CD4-positive, alpha-beta T cell (primary cell): ENCODE measurements at places on chromosomes 1 and 21.

DNA sequence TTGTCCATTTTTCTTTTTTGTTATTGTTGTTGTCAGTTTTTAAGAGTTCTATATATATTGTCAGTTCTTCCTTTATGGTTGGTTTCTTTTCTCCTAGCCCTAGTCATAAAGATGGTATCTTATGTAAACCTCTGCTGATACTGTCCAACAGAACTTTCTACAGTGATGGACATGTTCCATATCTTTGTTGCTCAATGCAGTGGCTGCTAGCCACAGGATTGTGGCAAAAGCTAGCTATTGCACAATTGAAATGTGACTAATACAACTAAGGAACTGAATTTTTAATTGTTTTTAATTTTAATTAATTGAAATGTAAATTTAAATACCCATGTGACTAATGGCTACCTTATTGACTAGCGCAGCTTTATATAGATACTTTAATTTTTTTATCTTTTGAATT is 411.8 kb upstream of the PTBP2 start:
- DNase-seq, result no peak

DNA sequence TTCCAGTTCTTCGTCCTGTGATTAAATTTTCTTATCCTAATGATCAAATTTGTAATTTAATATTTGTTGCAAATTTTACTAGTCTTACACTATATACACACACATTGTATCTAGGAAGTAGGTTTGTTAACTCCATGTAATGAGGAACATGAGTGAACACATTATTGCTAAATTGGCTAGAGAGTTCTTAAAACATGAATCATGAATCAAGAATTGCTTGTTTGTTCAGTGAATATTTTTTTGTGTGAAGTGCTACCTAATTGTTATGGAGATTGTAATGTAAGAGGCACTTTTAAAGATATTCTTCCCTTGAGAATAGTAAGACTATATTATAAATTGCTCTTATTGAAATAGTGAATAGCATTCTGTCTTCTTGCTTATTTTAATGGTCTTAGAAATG is 4.6 kb downstream of the GPSM2 start:
- DNase-seq, result no peak

GRCh38 chr1:168000656-168001055 is 63.8 kb upstream of the MPC2 start:
- DNase-seq, result no peak

GRCh38 chr1:118158924-118159323 is 26.1 kb downstream of the SPAG17 start:
- no peak for DNase-seq

- peak; percentile 59 for DNase-seq
These were observed 562 bp downstream of the MAP7D1 start for GRCh38 chr1:36156329-36157114.

DNA sequence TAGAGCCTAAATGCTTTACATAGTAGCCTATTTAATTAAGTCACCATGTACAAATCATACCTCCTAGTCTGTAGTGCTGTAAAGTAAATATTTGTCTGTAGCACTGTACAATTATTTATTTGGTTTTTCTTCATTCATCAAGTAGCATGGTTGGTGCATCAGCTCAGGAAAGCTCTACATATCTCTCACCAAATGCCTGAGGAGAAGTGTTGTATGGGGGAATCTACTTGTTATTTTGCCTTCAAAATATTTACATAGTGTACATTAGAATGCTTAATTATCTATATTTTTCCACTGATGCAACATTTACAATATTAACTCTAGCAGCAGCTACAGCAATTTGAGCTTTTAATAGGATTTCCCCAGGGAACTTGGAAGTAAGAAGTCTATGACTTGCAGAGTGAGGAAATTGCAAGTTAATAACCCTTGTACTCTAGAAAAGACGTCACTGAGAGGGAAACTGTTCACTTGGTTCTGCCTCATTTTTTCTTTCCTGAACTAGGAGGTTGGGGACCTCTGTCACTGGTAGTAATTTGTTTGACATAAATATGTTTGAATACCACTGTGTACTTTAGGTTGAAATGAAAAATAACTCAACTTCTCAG is 207.4 kb downstream of the PDE4B start:
- DNase-seq, result no peak

GRCh38 chr1:29551123-29551936 is 315.0 kb downstream of the PTPRU start:
- no peak for DNase-seq

- DNase-seq, result no peak
These were observed 33.0 kb downstream of the KANK4 start for GRCh38 chr1:62285984-62286785.

- no peak for DNase-seq
These were observed 83.4 kb downstream of the USP24 start for GRCh38 chr1:55131801-55132200.

- DNase-seq, result no peak
These were observed 481.5 kb upstream of the ZRANB2 start for GRCh38 chr1:71562298-71562697.

DNA sequence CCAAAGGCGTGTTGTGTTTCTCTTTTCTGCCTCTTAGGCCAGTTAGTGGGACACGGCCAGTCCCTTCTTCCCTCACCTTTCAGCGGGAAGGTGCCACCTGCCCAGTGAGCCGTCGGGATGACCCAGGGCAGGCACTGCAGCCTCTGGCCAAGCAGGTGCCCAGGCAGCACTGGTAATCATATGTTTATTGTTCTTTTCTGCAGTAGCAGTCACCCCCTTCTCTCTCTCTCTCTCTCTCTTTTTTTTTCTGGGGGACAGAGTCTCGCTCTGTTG is 38.2 kb downstream of the CRYAA start:
- no peak for DNase-seq

GRCh38 chr1:151990856-151991198 is 2.8 kb downstream of the S100A10 start:
- DNase-seq, result no peak

DNA sequence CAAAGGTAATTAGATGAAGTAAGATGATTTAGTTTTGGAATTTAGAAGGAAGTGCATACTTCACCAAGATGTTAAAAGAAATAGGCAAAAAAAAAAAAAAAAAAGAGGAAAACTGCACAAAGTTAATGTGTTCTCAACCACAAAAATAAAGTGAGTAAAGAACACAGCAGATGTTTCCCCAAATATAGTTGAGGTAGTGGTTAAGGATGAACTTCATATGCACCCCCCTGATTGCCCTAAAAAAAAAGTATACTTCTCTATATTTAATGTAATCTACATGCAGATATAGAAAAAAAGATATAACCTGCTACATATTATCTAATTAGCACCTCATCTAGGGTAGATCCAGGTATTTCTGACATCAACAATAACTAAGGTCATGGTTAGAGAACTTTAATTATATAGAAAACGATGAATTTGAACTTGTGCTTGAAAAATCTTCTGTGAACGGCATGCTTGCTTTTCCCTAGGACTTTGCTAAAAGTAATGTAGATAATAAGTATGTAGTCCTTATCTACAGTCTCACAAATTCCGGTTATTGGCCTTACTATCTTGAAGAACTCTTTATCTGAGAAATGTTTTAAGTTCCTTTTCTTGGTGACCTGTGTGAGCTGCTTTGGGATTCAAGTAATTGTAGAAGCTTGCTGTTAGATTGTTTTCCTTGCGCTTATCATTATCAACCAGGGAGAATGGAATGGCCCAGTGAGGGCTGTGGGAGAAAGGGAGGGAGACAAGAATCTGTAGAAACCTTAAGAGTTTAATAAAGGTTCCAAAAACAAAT is 70.1 kb upstream of the LRRC7 start:
- DNase-seq, result no peak

DNA sequence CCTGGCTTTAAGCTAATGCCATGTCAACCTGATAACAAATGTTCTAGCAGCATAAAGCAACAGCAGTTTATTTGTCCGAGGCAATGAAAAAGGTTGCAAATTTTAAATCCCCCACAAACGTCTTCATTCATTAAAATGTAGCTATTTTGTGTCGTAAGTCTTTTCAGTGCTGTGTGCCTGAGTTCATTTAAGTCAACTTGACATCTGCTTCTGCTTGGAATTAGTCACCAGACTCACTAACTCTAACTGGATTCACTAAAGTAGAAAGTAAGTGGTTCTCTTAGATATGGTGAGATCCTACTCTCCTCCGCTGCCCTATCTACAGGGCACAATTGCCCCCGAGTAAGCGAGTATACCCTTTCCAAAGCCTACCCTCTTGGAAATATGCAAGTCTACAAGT is 118.4 kb upstream of the CHRM3 start:
- DNase-seq, result no peak

DNA sequence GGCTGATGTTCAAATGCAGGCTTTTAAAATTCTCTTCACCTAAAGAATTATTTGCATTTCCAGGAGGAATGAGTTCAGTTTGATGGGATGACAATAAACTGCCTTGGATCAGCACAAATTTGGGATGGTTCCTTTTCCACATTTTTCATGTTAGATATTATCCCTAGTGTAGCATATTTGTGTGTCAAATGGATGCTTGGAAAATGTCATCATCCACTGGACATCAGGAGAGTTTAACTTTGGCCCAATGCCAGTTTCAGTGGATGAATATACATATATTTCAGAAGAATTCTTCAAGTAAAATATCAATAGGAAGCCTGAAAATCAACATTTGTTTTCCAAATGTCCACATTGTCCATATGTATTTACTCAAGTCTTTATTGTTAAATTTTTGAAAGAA is 116.5 kb upstream of the COL24A1 start:
- no peak for DNase-seq

DNA sequence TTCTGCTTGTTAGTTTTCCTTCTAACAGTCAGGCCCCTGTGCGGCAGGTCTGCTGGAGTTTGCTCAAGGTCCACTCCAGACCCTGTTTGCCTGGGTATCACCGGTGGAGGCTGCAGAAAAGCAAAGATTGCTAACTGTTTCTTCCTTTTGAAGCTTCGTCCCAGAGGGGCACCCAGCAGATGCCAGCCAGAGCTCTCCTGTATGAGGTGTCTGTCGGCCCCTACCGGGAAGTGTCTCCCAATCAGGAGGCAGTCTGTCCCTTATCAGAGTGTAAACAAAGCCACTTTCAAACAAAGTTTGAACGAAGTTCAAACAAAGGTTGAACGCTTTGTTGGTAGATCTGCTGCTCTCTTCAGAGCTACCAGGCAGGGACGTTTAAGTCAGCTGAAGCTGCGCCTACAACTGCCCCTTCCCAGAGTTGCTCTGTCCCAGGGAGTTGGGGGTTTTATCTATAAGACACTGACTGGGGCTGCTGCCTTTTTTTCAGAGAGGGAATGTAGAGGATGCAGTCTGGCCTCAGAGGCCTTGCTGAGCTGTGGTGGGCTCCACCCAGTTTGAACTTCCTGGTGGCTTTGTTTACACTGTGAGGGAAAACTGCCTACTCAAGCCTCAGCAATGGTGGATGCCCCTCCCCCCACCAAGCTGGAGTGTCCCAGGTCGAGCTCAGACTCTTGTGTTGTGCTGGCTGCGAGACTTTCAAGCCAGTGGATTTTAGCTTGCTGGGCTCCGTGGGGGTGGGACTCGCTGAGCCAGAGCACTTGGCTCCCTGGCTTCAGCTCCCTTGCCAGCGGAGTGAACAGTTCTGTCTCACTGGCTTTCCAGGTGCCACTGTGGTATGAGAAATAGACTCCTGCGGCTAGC is 401.8 kb downstream of the SRGAP2C start:
- DNase-seq, result peak; percentile 6

GRCh38 chr1:241542199-241542907 is 10.2 kb downstream of the KMO start:
- DNase-seq, result no peak

DNA sequence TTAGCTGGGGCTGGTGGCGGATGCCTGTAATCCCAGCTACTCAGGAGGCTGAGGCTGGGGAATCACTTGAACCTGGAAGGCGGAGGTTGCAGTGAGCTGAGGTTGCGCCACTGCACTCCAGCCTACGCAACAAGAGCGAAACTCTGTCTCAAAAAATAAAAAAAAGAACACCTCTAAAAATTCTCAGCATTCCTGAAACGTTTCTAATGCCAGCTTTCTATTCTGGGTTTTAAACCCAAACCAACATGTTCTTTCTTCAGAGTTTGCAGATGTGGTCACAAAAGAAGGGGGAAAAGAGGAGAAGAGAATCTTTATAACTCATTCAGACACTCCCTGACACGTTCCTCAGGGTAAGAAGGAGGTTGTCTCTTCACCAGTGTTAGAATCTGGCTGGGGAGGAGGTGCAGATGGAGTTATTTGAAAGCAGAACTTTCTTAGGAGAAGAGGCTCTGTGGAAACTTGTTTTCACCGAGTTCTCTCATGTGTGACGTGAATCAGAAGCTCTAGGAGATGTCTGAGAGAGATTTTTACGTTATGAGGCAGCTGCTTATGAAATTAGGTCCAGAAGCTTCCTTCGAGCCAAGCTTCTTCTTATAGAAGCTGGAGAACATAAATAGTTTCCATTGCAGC is 17.8 kb upstream of the CNR2 start:
- no peak for DNase-seq

DNA sequence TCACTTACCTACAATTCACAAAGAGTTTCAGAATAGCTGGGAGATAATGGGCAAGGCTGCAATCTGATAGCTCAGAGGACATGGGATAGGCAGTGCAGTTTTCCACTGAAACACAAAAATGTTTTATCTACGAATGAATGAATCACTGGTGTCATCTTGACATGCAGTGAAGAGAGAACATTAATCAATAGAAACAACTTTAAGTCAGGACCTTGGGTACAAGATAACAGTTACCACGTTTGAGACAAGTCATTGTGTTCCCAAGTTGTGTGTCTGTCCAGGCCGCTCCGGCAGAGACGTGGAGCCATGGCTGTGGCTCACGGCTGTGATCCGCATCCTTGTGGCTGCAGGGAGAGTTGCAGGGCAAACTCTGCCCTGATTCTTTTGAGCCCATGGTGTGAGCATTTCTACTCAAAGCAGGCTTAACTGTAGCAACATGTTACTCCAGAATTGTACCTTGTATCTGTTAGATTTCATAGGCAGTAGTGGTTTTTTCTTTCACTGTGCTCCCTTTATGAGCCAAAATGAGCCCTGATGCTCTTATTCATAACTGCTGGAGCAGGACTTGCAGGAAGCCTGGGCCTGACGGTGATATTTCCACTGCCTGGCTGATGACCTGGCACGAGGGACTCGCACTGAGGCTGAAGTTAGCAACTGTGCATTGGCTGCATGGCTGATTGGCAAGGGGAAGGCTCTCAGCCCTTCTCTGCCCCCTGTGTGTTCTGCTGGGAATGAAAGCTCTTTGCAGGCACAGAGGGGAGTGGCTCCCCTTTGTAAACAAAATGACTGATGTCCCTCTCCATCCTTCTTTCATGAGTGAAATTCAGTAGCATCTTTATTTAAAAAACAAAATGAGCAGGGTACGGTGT is 465.2 kb downstream of the AJAP1 start:
- DNase-seq, result no peak

DNA sequence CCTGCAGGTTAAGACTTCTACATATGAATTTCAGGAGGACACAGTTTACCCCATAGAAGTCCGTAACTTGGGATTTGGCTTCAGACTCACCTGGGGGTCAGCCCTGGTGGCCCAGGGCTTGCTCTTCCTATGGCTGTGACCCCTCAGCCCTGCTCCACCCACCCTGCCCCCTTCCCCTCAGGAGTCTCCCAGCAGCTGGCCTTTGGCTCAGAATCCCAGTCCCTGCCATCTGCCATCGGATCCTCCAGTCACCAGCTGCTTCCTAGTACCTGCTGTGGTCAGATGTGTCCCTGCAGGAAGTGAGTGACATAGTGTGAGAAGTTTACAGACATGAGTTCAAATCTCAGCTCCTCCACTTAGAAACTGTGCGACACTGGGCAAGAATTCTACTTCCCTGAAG is 332.6 kb downstream of the NPHP4 start:
- no peak for DNase-seq
